ENCODE measurements at places on chromosomes 3 and 15. TPM values are rescaled to one million over a fixed set of nuclear protein-coding genes. Genes with fewer than 3 reads are reported as not detected.

Gene KNG1
- not detected for polyA plus RNA-seq

Gene C3orf20
- polyA plus RNA-seq: 0.56 TPM

Gene ECE2
- polyA plus RNA-seq: not detected

Gene GOLGA6L2
- polyA plus RNA-seq: not detected

Gene OR4M2
- not detected for polyA plus RNA-seq

Gene TMEM158
- polyA plus RNA-seq: not detected

Gene SLC24A5
- not detected for polyA plus RNA-seq

Gene KLHL40
- polyA plus RNA-seq: not detected

Gene ALG1L2
- not detected for polyA plus RNA-seq

Gene PDE8A
- 14.8 TPM for polyA plus RNA-seq

Gene WDR49
- not detected for polyA plus RNA-seq

Gene CHRNA3
- polyA plus RNA-seq: 0.19 TPM

Gene CCRL2
- polyA plus RNA-seq: 2.0 TPM

Gene DISP2
- polyA plus RNA-seq: not detected

Gene GOLGA8N
- polyA plus RNA-seq: 0.09 TPM

Gene STAC
- not detected for polyA plus RNA-seq
